HFF-Myc (cell line): ENCODE measurements at places on chromosomes 3 and 15.

GRCh38 chr15:46502667-46503066 lies 867.8 kb downstream of the SQOR start:
- no peak for DNase-seq

DNA sequence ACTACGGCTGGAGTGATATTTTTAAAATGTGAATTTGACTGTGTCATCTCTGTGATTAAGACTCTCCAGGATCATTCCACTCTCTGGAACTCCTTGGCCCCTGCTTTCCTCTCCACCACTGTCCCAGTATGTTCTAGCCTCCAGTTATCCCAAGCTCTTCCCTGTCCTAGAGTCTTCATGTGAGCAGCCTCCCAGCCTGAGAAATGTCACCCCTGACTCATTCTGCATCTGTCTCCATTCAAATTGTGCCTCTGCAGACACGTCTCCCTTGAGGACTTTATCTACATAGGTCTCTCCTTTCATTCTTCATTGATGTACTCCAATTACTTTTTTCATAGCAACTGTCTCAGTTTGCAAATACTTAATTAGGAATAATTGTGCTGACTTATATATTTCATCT lies 317.7 kb upstream of the ADAMTS9 start:
- DNase-seq, result no peak

GRCh38 chr3:49412632-49413337 lies 562 bp downstream of the TCTA start:
- DNase-seq, result no peak

GRCh38 chr3:42685891-42686820 lies 819 bp downstream of the KLHL40 start:
- DNase-seq, result no peak

DNA sequence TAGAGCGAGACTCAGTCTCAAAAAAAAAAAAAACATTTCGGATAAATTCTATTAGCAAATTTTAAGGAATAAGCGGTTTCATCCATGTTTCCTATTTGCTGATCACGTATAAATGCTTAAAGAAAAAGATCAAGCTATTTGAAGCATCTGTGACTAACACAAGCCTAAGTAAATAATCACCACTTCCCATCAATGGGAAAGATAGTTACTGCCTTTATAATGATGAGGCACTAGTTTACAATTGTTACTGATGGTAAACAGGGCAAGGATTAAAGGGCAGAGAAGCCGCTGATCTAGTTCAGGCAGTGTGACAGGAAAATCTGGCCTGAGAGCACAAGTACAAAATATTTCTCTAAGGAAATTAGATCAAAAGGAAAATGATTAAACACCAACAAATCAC lies 13.7 kb downstream of the CLPX start:
- no peak for DNase-seq

DNA sequence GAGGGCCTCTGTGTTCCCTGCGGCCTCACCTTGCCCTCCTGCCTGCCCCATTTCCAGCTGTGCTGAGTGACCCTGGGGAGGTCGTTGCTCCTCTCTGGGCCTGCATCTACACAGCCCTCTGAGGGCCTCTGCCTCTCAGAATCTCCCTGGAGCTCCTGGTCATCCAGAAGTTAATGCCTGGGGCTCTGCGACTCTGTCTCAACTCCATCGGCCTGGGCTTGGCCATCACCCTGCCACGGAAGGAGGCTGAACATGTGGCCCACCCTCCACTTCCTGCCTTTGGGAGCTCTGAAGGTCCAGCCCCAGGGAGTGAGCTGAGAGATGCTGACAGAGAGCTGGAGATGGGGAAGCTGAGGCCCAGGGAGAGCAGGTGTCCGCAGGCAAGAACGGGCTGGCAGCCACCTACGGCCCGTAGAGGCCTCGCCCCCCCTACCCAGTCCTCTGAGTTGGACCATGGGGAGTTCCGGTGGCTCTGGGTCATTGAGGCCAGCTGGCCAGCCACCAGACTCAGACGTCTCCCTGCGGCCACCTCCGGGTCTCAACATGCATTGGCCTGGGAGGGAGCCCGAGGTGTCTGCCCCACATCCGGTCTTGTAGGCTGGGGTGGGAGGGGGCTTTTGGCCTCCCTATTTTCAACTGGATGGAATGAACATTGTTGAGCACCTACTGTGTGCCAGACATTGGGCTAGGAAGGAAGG lies 34.2 kb downstream of the GRIP2 start:
- no peak for DNase-seq

DNA sequence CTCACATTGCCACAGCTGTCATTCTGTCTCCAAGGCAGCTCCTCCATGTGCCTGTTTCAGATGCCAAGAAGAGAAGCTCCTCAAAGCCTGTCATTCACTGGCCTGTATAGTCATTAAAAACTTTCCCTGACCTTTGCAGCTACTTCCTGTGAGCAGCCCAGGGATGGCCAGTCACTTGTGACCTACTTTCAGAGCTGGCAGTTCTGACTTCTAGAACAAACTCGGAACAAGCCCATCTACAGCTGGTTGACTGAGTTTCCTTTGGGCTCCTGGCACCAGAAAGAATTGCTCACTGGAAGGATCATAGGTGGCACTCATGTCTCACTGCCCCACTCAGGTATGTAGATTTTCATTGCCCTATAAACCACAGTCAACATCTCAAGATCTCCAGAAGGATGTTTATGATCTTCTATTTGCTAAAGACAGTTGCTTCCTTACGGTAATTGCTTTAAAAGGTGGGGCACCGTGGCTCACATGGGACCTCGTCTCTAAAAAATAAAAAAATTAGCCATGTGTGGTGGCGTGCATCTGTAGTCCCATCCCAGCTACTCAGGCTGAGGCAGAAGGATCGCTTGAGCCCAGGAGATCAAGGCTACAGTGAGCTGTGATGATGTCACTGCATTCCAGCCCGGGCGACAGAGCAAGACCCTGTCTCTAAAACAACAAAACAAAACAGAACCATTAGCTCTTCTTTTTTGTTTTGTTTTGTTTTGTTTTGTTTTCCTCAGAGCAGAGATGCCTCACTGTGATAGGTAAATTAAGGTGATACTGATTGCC lies 11.2 kb upstream of the ATP13A3 start:
- no peak for DNase-seq

DNA sequence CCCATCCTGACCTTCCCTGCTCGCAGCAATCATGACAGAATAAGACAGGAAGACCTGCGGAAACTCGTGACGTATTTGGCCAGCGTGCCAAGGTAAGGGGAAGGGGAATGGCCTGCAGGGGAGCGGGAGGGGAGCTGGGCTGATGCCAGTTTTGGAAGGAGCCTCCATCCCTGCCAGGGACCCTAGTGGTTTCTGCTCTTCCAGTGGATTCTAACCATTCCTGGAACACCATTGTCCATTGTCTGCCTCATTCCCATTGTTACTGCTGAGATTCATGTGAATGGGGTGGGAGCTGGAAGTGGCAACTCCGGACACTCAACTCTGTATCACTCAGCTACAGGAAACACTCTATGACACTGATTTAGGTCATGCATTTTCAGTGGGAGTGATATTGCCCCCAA lies 242.9 kb upstream of the ROPN1 start:
- DNase-seq, result no peak

DNA sequence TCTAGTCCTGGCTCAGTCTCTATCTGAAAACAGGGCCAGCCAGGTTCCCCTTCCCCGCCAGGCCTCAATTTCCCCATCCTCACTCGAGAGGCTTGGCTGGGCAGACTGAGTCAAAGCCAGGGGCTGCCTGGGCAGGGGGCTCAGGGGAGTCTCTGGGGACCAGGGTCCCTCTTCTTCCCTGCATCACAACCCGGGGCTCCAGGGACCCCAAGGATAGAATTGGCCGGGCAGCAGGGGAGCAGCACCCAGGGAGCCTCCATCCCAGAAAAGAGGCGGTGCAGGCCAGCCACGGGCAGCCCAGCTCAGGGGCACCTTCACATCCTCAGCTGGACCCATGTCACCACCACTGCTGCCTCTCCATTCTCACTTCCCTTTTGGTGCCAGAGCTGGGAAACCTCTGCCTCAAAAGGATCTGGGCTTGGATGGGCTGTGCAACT lies 13.3 kb upstream of the PLXND1 start:
- no peak for DNase-seq

- no peak for DNase-seq
Observed at GRCh38 chr3:112247350-112247749, 46.7 kb downstream of the SLC9C1 start.

- DNase-seq, result no peak
Observed at GRCh38 chr15:45117308-45118130, 3.4 kb downstream of the DUOXA2 start.

DNA sequence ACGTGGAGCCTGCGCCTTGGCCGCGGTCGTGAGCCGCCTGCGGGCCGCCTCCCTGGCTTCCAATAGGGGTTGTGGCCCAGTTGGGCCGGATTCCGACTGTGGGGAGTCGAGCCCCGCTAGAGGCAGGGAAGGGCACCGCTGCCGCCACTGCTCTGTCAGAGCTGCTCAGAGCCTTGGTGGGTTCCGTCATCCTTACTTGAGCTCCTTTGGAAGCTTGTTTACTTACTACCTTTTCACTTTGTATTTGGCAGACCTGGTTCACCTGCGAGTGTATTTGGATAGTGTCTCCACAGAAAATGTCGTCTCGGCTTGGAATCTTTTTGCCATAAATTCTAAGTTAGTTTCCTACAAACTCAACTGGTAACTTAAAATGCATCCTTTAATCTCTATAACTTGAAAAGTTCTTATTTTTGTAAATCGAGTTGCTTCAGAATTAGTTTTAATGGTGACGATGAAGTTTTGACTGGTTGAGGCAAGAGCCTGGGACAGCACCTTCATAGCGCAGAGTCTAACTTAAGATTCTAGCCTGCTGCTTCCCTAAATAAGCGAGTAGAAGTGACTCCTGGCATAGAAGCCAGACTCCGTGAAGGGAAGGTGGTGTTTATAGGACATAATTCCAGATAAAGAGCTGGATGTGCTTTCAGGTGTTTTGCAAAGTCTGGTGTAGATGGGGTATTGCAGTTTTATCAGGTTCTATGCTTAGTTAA lies 800 bp downstream of the DAG1 start:
- no peak for DNase-seq

GRCh38 chr3:82055792-82056191 lies 294.3 kb upstream of the GBE1 start:
- DNase-seq, result no peak

DNA sequence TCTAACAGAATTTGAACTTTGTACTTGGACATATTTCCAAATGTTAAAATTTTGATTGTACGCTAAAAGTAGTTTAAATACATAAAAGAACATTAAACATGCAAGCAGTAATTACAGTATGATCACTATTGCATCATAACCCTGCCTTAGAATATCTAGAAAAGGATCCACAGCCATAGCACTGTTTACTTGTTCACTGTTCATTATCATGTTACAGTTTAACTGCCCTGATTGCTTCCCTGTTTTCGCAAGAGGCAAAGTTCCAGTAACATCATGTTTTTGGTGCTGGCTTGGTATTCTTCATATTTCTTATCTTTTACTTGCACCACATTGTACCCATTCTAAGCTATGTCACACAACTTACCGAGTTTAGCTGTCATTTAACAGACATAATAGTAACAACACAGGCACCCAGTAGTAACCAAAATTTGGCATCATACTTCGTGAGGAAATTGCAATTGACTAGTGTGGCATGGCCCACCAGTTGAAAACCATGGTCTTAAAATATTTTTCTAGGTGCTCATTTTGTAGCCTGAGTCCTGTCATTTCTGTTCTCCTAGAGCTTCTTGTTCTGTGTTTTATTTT lies 13.3 kb upstream of the TMEM87A start:
- no peak for DNase-seq

DNA sequence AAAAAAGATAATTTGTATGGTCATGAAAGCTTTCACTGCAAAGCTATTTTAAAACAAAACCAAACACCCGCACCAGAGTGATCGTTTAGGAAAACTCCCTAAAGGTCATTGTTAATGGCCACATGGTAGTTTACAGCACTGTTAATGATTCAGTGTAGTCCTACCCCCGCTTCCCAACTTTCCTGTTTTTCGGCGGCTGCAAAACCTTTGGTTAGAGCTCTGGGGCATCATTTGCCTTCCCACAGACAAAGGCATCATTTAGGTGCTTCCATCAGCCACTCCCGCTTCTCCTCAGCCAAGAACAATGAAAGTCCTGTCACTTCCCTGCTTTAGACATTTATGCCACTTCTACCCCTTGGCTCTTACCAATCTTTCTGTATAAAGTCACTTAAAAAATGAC lies 10.6 kb downstream of the MELTF start:
- DNase-seq, result no peak

DNA sequence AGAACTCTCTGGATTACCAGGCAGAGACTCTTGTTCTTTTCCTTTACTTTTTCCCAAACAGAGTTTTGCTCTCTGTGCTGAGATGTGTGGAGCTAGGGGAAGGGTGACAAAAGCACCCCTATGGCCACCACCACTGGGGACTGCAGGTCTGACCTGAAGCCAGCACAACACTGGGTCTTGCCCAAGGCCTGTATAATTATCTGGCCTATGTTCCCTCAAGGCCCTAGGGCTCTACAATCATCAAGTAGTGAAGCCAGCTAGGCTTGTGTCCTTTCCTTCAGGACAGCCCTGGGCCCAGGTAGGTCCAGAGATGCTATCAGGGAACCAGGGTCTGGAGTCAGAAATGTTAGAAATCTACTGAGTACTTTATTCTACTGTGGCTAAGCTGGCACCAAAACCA lies 28.4 kb downstream of the MYO1E start:
- DNase-seq, result no peak

DNA sequence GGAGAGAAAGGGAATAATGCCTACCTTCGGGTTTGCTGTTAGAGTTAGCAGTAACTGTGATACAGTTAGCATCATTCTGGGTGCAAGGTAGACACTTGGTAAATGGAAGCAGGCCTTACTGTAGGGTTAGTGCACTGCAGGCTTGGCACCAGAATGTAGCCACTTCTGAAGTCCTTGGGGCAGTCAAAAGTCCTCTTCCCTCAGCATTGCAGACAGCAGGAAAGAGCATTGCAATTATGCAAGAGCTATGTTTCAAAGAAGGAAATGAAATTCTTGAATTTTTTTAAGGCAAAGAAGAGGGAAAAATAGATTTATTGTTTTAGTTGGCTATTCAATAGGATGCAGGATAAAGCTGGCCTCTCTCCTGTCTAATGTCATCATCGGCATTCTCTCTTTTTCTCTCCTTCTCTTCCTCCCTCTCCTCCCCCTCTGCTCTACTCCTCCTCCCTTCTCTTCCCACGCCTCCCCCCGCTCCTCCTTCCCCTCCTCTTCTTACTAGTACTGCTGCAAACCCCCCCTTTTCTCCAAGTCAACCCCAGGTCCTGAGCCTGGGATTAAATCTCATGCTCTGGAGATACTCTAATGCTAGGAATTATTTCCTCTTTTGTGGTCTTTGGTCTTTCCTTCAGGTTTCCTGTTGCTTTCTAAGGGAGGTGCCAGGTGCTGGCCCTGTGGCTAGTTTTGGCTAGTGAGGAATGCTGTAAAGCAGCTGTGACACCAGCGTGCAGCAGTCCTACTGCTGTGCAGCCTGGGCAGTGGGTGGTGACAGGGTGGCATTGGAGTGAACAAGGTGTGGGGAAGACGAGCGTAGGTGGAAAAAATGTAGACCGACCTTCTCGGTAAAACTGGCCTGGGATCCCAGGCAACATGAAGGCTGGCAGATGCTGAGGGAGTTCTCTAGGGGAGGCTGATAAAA lies 21.7 kb downstream of the EEFSEC start:
- no peak for DNase-seq

- DNase-seq, result no peak
Observed at GRCh38 chr3:77052051-77052501, 12.2 kb downstream of the ROBO2 start.
